ENCODE measurements at places on chromosomes 5 and 9. TPM values are rescaled to one million over a fixed set of nuclear protein-coding genes. Genes with fewer than 3 reads are reported as not detected.

GRCh38 chr9:6852243-6852963 is 94.6 kb downstream of the KDM4C start:
- no peaks in the 10 kb centered on the region for H3K27me3 ChIP-seq
- H3K27ac ChIP-seq, result no peak overlapping the region
- no peaks in the 10 kb centered on the region for H3K4me1 ChIP-seq
- no peak for DNase-seq
- peaks cover 14% of the 10 kb centered on the region for H3K36me3 ChIP-seq

DNA sequence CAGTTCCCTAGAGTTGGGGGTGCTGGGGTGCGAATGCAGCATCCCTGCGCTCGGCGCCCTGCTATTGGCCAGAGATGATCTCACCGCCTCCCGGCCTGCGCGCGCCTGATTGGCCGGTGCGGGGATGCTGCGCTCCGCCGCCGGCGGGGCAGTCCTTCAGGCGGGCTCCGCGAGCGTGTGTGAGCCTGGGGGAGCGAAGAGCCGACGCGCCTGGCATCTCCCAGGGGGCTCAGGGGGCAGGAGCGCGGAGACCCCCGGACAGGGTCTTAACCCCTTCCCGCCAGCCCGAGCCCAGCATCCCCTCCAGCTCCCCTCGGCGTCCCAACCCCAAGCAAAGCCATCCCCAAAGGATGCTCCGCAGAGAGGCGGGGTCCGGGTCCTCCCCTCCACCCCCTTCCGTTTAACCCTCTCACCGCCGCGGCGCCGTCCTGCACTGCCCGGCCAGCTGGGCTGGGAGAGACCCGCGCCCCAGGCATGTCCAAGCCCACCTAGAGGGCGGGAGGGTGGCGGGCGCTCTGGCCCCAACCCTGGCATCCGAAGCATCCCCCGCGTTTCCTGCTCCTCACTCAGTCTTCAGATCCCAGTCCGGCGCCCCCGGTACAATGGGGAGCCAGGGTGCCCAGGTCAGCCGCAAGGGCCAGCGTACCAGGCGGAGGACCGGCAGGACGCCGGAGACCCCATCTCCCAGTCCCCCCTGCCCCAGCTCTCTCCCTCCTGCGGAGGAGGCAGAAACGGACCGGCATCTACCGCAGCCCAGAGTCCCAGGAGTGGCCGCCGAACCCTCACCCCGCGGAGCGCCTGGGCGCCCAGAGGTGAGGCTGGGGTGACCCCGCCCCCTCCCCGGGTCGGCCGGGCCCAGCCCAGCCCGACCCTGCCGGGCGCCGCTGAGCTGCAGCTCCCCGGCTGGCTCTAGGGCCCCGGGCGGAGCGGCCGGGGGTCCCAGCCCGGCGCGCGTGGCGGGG is 19.3 kb upstream of the TOR2A start:
- no peaks in the 10 kb centered on the region for H3K27me3 ChIP-seq
- H3K4me1 ChIP-seq, result peaks cover 6% of the 10 kb centered on the region
- no peak overlapping the region for H3K4me3 ChIP-seq
- DNase-seq, result no peak

The C5orf58 gene
- total RNA-seq, result not detected

DNA sequence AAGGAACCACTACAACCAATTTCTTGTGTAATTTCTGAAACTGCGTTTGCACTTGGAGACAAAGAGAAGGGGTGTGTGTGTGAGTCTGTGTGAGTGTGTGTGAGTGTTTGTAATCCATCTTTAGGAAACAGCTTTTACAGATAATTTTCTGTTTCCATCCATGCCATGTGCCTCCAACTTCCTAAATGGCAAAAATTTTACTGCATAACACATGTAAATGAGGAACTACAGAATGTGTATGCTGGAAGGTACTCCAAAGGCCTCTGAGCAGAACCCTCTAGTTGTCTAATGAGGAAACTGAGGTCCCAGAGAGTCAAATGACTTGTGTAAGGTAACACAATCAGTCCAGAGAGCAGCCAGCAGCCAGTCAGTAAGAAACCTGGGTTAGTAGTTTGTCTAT is 20.8 kb downstream of the MAMDC2 start:
- H3K27me3 ChIP-seq, result peaks cover 8% of the 10 kb centered on the region
- no peak for DNase-seq
- H3K4me1 ChIP-seq, result no peaks in the 10 kb centered on the region
- H3K36me3 ChIP-seq, result no peaks in the 10 kb centered on the region

The SRD5A1 gene
- 13.8 TPM for total RNA-seq

DNA sequence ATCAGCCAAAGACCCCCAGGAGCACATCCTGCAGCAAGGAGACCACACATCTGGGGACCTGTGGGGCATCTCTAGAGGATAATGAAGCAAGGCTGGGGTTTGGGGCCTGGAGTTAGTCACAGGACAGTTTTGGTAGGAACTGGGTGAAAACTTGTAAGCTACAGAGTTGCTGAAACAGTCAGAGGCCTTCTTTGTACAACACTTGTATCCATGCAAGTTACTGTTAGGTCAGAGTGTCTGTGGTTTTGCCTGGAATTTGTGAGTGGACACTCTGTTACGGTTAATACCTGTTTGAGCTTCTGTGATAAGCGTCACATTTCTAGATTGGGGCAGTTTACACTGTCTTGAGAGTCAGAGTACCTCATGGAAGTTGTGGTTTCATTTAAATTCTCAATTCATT is 22.6 kb upstream of the ASPN start:
- no peak overlapping the region for H3K27ac ChIP-seq
- no peaks in the 10 kb centered on the region for H3K27me3 ChIP-seq
- DNase-seq, result no peak
- H3K4me3 ChIP-seq, result no peak overlapping the region
- H3K4me1 ChIP-seq, result peaks cover 8% of the 10 kb centered on the region
- H3K36me3 ChIP-seq, result no peaks in the 10 kb centered on the region

The GABRA1 gene
- total RNA-seq, result not detected

- H3K27me3 ChIP-seq, result peaks cover 10% of the 10 kb centered on the region
- peaks cover 18% of the 10 kb centered on the region for H3K4me1 ChIP-seq
- H3K27ac ChIP-seq, result peak overlapping the region; percentile 27
- no peaks in the 10 kb centered on the region for H3K36me3 ChIP-seq
- H3K4me3 ChIP-seq, result peak overlapping the region; percentile 97
- no peak for DNase-seq
Observed at GRCh38 chr9:19409401-19410194, 789 bp downstream of the ACER2 start.

The PRSS3 gene
- total RNA-seq, result not detected

DNA sequence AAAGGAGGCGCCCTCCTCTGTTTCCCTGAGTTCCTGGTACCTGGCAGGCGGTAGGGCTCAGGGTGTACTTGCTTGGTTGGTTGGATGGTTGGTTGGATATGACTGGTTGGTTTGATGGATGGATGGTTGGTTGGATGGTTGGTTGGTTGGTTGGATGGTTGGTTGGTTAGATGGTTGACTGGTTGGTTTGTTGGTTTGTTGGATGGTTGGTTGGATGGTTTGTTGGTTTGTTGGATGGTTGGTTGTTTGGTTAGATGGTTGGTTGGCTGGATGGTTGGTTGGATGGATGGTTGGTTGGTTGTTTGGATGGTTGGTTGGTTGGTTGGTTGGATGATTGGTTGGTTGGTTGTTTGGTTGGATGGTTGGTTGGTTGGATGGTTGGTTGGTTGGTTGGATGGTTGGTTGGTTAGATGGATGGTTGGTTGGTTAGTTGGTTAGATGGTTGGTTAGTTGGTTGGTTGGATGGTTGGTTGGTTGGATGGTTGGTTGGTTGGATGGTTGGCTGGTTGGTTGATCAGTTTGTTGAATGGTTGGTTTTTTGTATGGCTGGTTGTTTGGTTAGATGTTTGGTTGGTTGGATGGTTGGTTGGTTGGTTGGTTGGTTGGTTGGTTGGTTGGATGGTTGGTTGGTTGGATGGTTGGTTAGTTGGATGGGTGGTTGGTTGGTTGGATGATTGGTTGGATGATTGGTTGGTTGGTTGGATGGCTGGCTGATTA is 6.5 kb upstream of the TMEM250 start:
- H3K4me1 ChIP-seq, result no peaks in the 10 kb centered on the region
- no peak for DNase-seq
- H3K36me3 ChIP-seq, result no peaks in the 10 kb centered on the region
- H3K27ac ChIP-seq, result no peak overlapping the region
- no peak overlapping the region for H3K4me3 ChIP-seq

The SV2C gene
- not detected for total RNA-seq

All from activated T-helper 1 cell treated with anti-CD3 and anti-CD28 coated beads, Interleukin-12 subunit alpha, Interleukin-12 subunit beta, Interleukin-2, Interleukin-4 antibody, amounts not matched to agents 30 ng/mL and 10 ng/mL and 1 ng/mL, durations not matched to agents 14 hours and 24 hours and 36 hours (primary cell).